Activated gamma-delta T cell (primary cell): ENCODE measurements at places on chromosomes 1 and 21.

- no peak for DNase-seq
These were observed at the start of gene AGT for GRCh38 chr1:230713915-230714764. TSS of gene AGT (minus strand) at chr1:230714122. CDS start at chr1:230710823, 3,299 bp downstream.

DNA sequence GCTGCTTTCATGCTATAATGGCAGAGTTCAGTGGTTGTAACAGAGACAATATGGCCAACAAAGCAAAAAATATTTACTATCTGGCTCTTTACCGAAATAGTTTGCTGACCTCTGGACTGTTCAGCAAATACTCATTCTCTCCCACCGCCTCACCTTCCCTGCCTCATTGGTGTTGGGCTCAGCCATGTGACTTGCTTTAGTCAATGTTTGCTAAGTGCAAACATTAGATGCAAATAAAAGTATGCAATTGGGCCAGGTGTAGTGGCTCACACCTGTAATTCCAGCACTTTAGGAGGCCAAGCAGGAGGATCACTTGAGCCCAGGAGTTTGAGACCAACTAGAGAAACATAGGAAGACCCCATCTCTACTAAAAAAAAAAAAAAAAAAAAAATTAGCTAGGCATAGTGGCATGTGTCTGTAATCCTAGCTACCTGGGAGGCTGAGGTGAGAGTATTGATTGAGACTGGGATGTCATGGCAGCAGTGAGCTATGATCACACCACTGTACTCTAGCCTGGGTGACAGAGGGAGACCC, 55.1 kb downstream of the RPL5 start:
- DNase-seq = no peak

DNA sequence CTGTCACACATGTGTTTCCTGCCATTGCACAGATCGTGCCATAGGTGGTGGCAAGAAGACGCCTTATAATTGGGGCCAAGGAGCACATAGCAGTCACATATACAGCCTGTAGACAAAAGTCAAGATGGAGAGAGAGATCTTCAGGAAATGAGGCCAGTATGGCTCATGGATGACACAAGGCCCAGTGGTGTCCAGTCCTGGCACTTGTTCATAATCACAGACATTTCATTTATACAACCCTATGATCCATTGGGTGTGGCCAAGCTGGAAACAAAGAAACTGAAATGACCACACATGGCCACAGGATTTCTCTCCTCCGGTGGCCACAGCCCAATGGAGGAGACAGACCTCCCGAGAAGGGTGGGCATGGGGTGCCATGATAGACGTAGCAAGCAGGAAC, 78.5 kb upstream of the KAZN start:
- no peak for DNase-seq

DNA sequence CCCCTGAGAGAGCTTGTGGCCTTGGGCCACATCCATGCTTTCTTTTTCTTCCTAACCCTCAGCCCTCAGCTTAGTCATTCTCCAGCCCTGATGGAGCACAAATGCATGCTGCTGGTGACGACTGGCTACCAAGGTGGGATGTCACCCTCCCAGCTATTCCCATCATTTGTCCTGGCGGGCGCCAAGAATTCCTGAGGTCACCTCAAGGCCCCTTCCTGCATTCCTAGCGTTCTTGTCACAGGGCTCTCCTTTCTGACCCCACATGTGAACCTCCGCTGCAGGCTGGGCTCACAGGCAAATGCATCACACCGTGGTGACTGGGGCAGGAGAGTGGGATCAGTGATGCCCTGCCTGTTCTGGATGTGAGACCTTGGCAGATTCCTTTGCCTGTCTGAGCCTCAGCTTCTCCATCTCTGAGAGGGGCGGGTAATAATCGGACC, 53.4 kb upstream of the IFFO2 start:
- DNase-seq = no peak

- no peak for DNase-seq
These were observed 1.2 kb upstream of the CGN start for GRCh38 chr1:151510020-151510405.

DNA sequence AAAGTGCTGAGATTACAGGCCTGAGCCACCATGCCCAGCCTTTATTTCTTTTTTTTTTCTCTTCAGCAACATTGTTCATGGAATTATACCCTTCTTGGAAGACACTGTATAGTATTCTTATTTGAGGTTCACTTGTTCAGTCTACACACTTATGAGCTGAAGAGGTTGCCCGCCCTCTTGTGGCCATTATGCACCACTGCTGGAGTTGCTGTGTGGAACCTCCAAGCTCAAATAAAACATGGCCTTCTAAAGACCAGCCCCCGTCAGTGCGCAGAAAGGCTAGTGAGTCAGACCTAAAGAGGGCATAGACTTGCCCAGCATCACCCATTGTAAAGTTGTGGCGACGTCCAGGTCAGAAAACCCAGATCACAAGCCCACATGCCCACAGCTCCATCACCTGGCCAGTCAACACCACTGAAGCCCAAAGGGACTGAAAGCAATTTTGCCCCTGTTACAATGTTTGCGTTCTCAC, 20.4 kb downstream of the LURAP1 start:
- DNase-seq = no peak
